ENCODE measurements at places on chromosomes 12 and 14. TPM values are rescaled to one million over a fixed set of nuclear protein-coding genes. Genes with fewer than 3 reads are reported as not detected.
A peak's percentile ranks its signal among the peaks of the same experiment; 100 is the strongest.

The TTC6 gene
- 63.9 TPM for total RNA-seq

DNA sequence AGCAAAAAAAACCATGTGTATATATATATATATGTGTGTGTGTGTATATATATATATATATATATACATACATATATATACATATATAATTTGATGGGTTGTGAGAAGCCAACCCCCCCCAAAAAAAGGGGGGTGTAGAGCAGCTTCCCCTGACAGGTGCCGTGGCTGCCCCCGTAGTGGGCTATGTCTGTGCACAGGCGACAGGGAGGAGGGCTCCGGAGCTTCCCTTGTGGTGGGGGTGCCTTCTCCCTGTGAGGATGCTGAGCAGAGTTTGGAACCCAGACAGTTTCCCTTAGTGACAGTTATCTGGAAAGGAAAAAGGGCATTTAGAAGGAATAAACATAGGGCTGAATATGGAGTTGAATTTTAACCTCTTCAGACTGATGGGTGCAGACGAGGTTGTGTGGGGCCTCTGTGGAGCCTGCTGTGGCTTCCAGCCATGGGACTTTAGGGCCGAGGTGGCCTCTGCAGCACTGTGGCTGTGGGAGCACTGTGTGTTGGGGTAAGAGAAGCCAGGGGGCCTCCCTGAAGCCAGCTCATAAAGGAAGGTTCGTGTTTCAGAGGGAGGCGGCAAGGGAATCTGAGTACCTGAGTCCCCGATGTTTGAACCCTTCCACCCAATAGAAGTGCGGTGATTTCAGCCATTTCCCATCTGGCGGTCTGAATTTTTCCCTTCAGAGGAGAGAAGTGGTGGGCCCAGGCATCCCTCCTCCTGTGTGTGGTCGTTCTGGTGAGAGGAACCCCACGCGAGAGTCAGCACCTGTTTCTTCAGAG is 19.8 kb downstream of the XRCC3 start:
- no peak overlapping the region for H3K27ac ChIP-seq
- no peak overlapping the region for H3K4me3 ChIP-seq
- H3K4me1 ChIP-seq = peaks cover 54% of the 10 kb centered on the region
- no peak for DNase-seq
- H3K27me3 ChIP-seq = no peaks in the 10 kb centered on the region

DNA sequence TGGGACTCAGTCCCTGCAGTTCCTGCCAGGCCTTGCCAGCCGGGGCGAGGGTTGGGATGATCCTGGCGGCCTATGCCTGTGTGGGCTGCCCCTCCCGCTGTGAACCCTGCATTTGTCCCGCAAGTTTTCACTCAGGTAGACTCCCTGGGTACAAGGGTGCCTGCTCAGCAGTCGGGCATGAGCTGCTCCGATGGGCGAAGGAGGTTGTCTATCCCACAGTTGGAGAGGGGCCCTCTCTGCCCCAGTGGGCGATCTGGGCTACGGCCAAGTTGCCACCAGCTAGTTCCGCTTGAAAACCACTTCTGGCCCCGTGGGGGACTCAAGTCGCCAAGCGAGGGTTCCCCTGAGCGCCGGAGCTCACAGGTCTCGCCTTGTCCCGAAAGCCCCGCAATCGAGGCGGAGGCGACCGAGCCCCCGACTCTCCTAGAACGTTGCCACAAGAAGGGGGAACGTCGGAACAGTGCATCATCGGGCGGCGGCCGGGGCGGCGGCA is 365 bp upstream of the TPI1 start:
- H3K27ac ChIP-seq = peak overlapping the region; percentile 95
- H3K4me1 ChIP-seq = peaks cover 43% of the 10 kb centered on the region
- H3K4me3 ChIP-seq = peak overlapping the region; percentile 53
- DNase-seq = peak; percentile 77

The TMEM229B gene
- 8.5 TPM for total RNA-seq

The PLEKHG3 gene
- total RNA-seq = 32.2 TPM
